Camera-type eye (tissue), 1 donor: ENCODE measurements at places on chromosomes 7 and 10. TPM values are rescaled to one million over a fixed set of nuclear protein-coding genes. Genes with fewer than 3 reads are reported as not detected.

Gene ADRB1
- 1.6 TPM for total RNA-seq

Gene FASTK
- total RNA-seq: 65.1 TPM

Gene UNCX
- total RNA-seq: 1.3 TPM

Gene GRID2IP
- not detected for total RNA-seq

Gene GNG11
- 17.9 TPM for total RNA-seq
